Activated gamma-delta T cell (primary cell): ENCODE measurements at places on chromosomes 11 and 22.
A peak's percentile ranks its signal among the peaks of the same experiment; 100 is the strongest.

- DNase-seq, result no peak
Measured at GRCh38 chr22:19632668-19633148, 81.6 kb upstream of the SEPTIN5 start.

DNA sequence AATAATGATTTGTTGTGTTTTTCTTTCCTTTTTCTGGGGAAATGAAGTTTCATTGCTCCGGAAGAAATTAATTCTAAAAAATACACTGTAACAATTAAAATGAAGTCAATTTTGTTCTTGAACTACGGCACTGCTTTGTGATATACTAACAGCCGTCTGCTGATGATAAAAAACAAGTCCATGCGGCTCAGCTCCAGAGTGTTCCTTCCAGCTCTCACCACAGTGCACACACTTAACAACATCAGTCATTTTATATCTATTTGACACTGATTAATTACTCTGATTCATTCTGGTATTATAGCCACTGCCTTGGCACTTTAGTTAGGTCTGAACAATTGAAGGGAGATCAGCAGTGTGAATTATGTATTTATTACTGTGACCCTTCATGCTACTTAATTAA lies 97.4 kb upstream of the SLC6A5 start:
- no peak for DNase-seq

DNA sequence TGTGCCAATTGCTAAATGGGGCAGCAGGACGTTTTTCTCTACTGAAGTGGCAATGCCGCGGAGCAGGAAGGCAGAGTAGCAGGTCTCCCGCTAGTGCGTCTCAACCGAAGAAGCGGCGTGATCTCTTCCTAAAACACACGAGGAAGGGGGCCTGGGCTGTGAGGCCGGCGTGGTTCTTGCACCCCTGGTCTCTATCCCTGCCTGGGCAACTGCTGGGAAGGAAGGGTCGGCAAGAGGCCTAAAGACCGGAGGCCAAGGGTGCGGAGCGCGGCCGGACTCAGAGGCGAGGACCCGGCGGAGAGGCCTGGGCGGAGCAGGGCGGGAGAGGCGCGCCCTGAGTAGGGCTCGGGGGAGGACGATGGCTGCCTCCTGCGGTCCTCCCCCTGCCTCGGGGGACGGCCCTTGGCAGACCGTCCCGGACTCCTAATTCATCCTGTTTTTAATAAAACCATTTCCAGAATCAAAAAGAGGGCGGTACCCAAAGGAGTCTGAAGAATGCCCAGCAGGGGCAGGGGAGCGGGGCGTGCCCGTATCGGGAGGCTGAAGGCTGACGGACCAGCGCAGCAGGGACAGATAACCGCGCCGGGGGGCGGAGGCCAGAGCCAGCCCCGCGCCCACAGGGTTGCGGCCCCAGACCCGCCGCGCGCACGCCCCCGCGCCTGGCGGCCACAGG lies 572 bp upstream of the APLP2 start:
- peak; percentile 52 for DNase-seq

DNA sequence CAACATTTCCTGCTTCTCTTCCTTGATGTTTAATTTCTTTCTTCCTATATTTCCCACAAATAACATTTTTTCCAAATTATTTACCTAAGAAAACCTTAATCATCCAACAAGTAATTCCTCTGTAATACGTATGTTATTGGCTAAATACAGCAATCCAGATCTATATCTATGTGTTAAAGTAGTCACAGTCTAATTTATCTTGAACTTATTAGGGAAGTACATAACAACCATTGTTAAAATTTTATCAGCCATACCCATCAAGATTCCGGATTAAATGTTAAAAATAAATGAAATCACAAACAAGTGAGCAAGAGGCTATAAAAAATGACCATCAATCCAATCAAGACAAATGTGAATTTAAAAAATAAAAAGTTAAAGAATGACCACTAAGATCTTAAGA lies 36.5 kb downstream of the RRAS2 start:
- DNase-seq, result no peak

DNA sequence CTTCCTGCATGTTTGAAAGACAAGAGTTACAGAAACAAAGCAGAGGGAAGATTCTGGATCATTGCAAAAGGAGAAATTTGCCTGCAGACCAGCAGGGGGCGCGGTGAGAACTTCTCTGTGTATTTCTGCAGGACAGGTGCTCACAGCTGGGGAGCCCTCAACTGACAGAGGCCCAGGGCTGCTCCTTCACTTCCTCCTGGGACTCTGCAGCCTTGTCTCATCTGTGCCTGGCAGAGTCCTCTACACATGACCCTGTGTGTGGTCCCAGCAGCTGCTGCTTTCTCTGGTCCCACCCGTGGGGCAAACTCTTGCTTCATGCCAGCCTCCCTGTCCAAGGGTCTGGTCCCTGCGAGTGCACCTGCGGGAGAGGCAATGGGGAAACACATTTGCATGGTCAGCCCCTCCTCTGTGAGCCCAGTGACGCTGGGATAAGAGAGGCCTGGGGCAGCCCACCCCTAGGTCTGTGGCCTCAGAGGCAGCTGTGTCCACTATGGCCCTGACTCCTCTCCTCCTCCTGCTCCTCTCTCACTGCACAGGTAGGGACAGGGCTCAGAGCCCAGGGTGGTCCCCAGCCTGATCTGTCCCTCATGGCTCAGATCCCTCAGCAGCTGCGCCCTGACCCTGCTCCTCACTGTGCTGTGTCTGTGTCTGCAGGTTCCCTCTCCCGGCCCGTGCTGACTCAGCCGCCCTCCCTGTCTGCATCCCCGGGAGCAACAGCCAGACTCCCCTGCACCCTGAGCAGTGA lies 43.2 kb upstream of the VPREB1 start:
- no peak for DNase-seq

DNA sequence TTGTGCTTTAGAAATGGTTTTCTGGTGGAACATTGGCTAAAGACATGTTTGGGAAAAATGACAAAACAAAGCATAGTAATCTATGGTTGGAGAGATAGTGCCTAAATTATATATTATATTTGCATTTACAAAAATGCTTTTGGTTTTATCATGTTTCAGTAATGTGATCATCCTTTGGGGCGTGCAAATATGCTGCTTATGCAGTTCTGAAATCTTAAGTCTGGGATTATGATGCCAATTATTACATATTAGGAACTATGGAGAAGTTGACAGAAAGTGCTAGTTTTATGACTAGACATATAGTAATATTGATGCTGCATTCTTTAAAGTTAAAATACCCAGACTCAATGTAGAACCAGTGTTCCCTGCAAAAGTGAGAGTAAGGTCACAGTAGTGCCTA lies 655.0 kb downstream of the METTL15 start:
- DNase-seq, result no peak

DNA sequence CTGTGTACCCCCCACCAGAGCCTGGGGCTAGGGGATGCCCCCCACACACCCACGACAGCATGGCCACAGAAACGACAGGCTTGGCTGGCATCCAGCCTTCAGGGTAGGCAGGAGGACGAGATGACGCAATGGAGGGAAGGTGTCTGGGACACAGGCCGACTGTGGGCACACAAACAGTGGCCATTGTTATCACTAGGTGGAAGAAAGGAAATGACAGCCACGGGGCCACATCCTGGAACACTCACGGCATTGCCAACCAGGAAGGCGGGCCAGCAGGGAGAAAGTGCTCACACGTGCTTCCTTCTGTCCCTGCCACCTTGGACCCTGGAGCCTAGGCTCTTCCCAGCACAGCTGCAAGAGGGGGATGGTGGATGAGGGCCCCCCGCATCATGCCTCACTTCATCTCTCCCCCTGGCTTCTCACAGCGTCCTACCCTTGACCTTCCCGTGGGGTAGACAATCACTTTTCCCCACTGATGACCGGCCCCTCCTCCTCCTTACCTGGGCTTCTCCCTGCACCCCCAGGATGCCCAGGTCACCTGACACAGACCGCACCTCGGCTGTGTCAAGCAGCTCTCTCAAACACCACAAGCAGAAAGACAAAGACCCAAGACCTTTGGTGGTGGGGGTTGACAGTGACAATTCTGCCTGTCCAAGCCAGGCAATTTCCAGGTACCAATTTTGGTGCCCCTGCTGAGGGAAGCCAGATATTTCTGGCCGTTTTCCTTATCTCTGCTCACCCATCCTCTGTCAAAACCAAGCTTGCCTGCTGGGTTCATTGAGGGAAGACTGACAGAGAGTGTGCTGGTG lies 8.6 kb downstream of the PLA2G6 start:
- peak; percentile 53 for DNase-seq

DNA sequence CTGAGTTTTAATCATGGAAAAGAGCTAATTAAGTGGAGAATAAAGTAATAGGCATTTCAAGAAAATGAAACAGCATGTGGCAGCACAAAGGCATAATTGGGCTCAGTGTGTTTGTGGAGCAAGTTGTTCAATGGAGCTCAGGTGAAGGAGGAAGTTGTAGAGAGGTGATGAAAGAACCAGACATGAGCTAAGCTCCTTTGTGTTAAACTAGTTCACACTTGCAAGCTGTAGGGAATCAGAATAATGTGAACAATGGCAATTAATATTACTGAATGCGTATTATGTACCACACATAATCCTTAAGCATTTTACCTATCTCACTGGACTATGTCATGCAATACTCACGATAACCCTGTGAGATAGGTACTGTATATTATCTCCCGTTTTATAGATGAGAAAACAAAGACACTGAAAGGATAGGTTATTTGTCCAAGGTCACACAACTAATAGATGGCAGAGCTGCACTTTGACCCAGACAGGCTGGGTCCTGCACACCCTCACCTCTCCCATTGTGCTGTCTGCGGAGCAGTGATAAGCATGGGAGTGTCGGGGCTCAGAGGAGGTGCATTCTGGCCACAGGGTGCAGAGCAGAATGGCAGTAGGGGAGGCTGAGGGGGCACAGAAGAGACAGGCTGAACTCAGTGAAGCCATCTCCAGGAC lies 8.9 kb downstream of the OLFML1 start:
- DNase-seq, result no peak

- DNase-seq, result no peak
Measured at GRCh38 chr11:69274531-69275016, 19.4 kb upstream of the MYEOV start.

DNA sequence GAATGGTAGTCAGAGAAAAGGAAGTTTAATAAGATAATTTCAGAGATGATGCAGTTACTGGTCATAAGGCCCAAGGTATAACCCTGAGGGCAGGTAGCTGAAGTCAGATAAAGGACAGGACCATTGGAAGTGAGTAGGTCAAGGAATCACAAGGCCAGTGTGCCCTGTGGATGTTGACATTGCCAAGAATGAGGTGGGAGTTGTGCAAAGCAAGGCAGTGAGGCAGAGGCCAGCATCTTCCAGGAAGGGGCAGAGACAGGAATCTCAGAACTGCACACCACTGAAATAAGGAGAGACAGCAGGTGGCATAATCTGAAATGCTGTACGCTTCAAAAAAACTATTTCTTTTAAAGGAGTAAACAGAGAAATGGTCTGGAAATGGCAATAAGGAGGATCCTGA lies 61.4 kb downstream of the ABTB2 start:
- DNase-seq, result no peak

- no peak for DNase-seq
Measured at GRCh38 chr22:44567846-44568493, 69.9 kb upstream of the RTL6 start.

- DNase-seq, result no peak
Measured at GRCh38 chr11:37450613-37451012, 852.6 kb upstream of the RAG2 start.

- DNase-seq, result no peak
Measured at GRCh38 chr11:125091247-125091876, 20.1 kb downstream of the TMEM218 start.

DNA sequence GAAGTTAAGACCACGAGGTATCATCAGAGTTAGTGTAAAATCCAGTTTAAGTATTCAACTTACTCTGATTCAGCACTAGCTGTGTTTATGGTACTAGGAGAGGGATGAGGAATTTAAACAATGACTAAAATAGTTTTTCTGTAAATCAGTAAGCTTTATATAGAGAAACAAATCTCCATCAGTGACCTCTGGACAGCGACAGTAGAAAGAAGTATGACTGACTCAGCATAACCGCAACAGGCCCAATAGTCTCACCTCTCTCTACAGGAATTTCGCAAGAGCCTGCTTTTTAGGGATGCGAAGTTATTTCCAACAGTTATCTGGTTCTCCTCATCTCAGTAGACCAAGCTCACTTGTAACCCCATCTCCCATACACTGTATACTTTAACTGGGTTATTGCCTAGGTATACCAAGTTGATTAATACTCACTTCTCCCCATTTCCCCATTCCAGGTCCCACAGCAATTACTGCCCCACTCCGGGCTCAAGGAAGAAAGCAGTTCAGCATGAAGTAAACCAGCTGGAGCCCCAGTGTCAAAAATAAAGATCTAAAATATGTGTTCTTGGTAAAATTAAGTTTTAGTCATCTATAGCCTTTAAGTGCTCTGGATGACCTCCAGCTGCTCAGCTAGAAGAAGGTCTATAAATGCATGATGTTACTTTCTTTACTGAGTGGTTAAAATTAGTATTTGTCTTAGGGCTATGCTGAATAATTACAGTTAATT lies 770.6 kb upstream of the CCDC90B start:
- DNase-seq, result no peak

DNA sequence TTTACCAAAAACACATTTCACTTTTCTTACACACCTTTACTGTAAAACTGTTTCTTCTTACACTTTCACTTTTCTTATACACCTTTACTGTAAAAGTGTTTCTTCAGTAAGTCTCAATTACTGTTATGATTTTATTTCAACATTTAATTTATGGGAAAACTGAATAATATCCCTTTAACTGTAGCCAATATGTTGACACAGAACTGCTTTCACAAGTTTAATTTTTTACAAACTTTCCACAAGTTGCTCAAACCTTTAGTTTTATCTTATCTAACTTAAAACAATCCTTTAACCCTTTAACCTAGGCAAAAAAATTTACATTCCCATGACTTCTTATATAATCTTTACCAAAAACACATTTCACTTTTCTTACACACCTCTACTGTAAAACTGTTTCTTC lies 63.3 kb upstream of the OR5AN1 start:
- DNase-seq, result no peak

DNA sequence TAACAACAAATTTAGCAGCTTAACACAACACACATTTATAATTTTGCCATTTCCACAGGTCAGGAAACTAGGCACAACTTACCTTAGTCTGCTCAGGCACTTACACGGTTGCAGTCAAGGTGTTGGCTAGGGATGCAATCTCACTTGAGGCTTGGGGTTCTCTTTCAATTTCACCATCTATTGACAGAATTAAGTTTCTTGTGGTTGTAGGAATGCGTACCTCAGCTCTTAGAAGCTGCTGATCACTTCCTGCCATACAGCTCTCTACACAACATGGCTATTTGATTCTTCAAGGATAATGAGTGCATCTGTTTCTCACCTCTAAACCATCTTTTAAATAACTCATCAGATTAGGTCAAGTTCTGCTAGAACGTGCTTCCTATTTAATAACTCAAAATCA lies 968.1 kb downstream of the LRRC4C start:
- DNase-seq, result no peak

DNA sequence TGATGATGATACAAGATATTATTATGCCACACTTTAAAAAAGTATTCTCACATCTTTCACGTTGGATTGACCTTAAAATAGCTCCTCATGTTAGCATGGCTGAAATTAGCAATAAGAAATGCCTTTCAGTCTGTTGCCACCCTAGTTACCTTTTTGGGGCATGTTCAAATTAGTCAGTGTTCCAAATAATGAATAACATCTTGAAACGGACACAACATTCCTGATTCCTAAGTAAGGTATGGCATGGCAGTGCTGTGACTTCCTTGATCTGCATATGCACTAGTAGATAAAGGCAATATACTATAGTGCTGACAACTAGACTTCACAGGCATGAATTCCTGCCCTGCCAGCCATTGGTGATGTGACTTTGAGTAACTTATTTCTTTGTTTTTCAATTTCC lies 914.5 kb downstream of the METTL15 start:
- DNase-seq, result no peak

- DNase-seq, result no peak
Measured at GRCh38 chr11:8871171-8871775, 39.7 kb upstream of the AKIP1 start.
